Nucleus accumbens (tissue), 56 donors: ENCODE measurements at places on chromosomes 3 and 15.

- DNase-seq = no peak
These were observed 303.0 kb upstream of the STAC start for GRCh38 chr3:36077320-36077719.

DNA sequence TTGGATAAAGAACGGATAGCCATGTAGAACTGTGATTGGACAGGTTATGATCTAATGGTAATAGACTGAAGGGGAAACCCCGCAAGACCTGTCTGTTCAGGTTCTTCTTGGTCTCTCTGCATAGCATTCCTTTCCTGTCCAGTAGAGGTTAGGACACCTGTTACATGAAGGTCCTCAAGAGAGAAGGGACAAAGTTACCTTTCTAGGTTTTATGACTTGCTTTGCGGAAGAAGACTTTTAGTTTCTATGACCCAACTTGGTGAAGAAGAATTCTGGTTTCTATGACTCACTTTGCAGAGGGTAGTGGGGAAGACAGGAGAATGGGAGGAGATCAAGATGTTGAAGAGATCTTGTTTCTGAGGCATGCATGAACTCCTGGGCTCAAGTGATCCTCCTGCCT is 97.9 kb upstream of the C3orf80 start:
- DNase-seq = no peak

- DNase-seq = no peak
These were observed 18.4 kb downstream of the KLF13 start for GRCh38 chr15:31344823-31345605.

GRCh38 chr3:48305396-48305795 is 28.1 kb downstream of the SPINK8 start:
- no peak for DNase-seq

- DNase-seq = no peak
These were observed 49.6 kb downstream of the SUMF1 start for GRCh38 chr3:4417449-4417848.

DNA sequence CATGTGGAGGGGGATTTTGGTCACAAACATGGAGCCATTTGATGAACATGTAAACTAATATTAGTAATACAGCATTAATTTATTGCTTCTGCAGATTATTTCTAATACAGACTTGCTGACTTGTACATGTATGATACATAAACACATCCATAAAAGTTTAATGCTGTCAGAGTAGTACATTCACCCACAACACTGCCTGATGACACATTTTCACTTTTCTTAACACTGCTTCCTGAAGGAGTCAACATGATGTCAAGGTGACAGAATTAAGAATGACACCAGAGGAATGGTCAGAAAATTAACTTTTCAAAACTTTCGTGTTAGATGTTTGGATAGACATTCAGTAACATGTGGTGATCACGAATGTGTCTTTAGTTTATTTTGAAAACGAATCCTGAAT is 199.4 kb downstream of the SATB1 start:
- DNase-seq = no peak

DNA sequence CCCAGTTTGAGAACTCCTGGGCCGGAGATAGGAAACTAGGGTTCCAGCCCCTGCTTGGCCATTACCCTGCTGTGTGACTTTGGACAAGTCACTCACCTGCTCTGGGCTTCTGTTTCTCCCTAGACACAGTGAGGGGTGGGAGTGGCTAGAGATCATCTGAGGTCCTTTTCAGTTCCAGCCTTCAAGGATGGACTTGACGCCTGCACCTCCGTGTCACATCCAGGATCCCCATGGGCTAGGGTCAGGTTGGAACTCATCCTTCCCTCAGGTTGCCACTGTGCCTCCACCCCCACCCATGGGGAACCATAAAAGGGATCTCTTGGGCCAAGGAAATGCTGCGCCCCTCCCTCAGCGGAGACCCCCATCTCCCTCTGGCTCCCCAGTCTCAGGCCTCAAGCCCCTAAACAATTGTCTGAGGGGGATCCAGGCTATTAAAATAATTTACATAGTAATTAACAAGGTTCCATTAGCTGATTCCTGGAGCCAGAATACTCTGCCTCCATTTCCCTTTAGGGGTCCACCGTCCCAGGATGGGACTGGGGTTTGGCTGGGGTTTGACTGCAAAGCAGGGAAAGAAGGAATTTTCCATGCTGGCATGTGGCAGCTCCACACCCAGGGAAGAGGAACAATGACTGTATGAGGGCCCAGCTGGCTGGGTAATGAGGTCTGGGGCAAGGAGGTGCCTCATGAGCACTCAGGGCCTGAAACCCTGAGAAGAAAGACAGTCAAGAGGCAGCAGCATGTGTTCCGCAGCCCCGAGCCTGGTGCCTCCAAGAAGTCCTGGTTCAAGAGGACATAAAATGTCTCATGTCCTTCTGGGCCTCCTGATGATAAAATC is 177.7 kb downstream of the SMAD6 start:
- DNase-seq = no peak
